ENCODE measurements at places on chromosomes 4 and X.

DNA sequence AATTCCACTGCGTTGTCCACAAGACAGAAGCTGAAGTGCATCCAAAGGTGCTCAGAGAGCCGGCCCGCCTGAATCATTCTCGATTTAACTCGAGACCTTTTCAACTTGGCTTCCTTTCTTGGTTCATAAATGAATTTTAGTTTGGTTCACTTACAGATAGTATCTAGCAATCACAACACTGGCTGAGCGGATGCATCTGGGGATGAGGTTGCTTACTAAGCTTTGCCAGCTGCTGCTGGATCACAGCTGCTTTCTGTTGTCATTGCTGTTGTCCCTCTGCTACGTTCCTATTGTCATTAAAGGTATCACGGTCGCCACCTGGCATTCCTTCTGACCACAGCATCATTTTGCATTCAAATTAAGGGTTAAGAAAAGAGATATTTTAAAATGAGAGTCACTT lies 115.5 kb downstream of the NFKB1 start:
- DNase-seq, result no peak

GRCh38 chr4:80678413-80678812 lies 342.9 kb downstream of the CFAP299 start:
- no peak for DNase-seq

- DNase-seq, result no peak
Measured at GRCh38 chr4:78459327-78459726, 92.2 kb upstream of the ANXA3 start.

GRCh38 chr4:78899302-78899701 lies 39.9 kb downstream of the PAQR3 start:
- DNase-seq, result no peak

- DNase-seq, result no peak
Measured at GRCh38 chr4:119244344-119244743, 31.8 kb downstream of the USP53 start.

- DNase-seq, result no peak
Measured at GRCh38 chrX:20001588-20001987, 10.7 kb upstream of the BCLAF3 start.

GRCh38 chr4:176680668-176681180 lies 112.0 kb downstream of the VEGFC start:
- DNase-seq, result no peak

DNA sequence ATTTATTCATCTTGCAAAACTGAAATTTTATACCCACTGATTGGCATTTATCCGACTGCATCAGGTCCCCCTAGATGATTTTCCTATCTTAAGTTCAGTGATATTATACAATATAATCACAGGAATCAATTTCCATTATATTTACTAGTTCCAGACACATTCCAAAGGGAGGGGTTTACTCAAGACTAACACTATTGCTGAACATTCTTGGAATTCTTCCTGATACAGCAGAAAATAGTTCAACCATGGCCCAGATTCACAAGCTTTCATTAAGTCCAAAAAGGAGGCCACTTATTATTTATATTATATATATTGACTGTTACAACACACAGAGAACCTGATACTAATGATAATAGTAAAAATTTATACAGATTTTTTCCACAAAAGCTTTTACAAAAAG lies 2353.6 kb downstream of the PCDH7 start:
- no peak for DNase-seq

- DNase-seq, result no peak
Measured at GRCh38 chr4:84971319-84971932, 4.9 kb upstream of the WDFY3 start.

DNA sequence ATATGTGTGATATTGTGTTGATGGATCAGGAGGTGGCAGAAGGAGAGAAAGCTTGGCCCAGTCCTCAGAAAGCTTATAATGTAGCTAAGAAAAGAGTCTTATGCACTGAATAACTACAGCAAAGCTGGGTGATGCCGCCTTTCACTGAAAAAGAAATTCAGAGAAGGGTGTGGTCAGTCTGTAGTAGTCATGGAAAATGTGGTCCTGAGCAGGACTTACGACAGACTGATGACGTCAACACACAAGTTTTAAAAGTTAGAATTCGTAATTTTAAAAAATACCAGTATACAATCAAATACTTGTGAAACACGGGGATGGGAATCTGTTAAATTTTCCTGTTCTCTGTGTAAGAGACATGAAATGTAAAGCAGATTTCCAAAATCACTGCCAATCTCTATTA lies 87.0 kb upstream of the RAPGEF2 start:
- DNase-seq, result no peak
